Upper lobe of left lung (tissue), 6 donors: ENCODE measurements at places on chromosomes 1 and 21. TPM values are rescaled to one million over a fixed set of nuclear protein-coding genes. Genes with fewer than 3 reads are reported as not detected.
A peak's percentile ranks its signal among the peaks of the same experiment; 100 is the strongest.

- no peak for DNase-seq
These were observed 210.6 kb downstream of the DNM3 start for GRCh38 chr1:172051898-172052297.

DNA sequence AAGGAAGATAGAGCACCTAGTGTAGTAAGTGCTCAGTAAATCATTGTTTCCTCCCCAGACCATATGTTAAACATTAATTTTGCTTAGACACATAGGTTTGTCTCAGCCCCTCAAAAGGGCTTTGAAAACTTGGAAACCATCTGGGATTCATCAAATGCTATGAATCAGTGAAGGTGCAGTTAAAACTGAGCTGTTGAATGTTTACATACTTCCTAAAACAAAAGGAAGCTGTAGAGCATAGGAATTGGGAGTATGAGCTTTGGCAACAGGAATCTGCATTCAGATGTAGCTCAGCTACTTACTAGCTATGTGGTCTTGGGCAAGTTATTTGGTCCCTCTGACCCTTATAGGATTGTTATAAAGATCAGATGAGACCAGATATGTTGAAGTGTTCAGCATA, 18.7 kb upstream of the PODN start:
- DNase-seq, result no peak

GRCh38 chr1:162696286-162696862, 64.1 kb downstream of the DDR2 start:
- peak; percentile 56 for DNase-seq

DNA sequence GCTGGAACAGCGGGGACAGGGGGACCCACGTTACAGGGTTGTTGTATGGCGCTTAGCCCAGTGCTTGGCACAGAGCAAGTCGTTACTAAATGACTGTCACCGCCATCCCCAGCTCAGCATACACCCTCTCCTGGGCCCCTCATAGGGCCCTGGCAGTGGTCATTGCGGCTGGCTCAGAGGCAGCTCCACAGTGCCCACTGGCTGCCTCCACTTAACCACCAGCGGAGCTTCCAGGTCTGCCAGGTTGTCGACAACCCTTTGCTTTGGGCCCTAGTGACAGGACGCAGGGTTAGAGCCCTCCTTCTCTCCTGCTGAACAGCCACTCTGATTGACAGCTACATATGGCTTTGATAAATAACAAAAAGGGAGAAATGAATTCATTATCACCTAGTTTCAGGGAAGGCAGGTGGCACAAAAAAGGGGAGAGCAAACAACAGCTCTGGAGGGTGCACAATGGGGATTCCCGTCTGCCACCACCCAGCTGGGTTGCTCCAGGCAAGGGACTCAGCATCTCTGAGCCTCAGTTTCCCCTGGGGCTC, 4.8 kb downstream of the EFHD2 start:
- no peak for DNase-seq

DNA sequence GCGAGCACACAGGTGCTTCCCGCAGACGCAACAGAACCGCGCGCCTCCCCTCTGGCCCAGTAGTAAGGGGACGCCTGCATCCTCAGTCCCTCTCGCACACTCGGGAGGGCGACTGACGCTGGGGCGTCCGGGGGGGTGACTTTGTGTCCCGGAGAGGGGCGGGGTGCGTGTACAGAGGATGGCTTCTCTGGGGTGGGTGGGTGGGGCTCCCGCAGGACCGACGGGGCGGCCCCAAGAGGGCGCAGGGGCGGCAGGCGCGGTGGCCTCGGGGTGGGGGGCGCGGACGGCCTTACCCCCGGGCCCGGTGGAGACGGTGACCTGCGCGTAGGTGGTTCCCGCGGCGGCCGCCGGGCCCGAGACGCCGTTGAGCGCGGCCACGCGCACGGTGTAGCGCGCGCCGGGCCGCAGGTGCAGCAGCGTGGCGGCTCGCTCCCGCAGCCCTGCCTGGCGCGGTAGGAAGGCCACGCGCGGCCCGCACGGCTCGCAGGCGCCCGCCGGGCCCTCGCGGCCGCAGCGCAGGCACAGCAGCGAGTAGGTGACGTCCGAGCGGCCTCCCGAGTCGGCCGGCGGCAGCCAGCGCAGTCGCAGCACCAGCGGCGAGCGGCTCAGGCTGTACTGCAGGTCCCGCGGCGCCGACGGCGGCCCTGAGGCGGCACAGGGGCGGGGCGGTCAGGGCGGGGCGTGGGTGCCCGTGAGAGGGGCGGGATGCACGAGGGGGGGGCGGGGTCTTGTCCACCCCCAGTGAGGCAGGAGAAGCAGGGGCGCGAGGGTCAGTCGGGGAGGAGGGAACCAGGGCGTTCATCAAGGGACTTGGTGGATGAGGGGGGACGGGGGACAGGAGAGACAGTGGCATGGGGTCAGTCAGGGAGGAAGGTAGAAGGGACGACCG, 12.1 kb downstream of the EPHA10 start:
- no peak for DNase-seq

DNA sequence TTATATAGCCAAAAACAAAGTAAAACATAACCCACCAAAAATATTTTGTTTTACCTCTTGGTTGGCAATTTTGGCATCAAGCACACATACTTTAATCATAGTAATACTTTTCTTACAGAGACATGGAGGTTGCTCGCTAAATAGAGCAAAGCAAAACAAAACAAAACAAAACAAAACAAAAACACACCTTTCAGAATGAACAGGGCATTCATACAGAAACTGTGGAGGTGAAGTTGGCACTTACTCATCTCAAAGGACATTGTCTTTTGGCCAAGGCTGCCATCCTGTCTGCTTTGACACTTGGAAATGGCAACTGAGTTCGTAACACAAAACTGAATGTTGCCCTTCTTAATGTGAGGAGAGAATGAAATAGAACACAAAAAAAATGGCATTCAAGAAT, 773.1 kb downstream of the USP25 start:
- DNase-seq, result no peak

- no peak for DNase-seq
These were observed 20.2 kb downstream of the DESI2 start for GRCh38 chr1:244672946-244673682.

DNA sequence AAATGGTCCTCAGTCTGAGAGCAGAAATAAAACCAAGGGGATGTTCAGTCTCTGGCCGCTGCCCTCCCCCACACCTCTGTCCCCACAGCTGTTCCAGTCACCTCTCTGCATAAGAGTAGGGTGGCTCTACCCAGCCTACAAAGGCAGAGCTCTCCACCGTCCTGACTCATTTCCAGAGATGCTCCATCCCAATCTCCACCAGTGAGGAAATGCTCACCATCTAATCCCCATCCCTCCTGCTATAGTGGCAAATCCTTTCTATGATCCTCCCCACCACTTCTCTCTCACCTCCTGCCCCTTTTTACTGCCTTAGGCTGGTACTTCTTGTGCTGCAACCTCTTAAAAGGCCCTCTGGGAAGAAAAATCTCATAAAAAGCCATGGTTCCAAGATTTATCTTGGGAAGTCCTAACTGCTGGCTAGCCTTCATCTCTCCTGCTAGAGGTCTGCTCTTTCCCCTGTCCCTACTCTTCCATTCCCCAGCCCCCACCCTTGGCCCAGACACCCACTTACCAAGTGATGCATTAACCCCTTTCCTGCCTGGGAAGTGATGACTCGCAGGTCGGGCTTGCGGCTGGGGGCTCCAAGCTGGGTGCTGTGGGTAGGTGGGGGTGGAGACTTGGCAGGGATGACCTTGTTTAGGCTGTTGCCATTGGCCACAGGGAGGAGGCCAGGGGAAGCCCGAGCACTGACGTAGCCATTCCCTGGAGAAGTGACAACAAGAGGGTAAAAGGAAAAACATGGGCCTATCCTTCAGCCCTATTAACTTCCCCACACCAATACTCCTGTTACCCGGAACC, 23.9 kb downstream of the MEF2D start:
- no peak for DNase-seq

DNA sequence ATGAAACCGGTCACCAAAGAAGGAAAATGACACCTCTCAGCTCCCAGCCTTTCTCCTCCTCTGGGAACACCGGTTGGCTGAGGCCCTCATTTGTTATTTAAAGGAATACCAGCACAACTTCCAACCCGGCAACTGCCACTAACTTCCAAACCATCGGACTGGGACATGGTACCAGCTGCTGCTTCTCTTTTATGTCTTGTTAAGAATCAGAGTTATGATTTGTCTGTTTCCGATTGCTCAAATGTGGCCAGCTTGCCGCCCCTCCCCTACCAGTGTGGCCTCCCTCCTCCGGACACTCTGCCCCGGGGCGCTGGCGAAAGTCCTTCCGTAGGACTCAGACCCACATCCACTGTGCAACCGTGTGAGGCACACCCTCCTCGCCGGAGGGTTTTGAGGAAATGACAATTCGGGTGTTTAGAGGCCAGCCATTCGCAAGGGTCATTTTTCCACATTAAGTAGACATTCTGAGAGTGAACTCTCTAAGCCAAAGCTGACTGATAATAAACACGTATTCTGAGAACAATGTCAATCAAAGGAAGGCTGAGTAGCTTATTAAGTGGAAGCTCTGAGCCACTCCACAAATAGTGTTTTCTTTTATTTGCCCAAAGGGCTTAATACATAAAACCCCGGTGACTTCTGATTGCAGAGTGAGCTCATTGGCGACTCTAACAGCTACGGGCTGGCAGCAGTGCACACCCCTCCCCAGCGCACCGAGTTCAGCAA, 5.5 kb downstream of the RIPK4 start:
- peak; percentile 65 for DNase-seq

GRCh38 chr1:178055779-178056471, 38.0 kb upstream of the RASAL2 start:
- DNase-seq, result peak; percentile 44

DNA sequence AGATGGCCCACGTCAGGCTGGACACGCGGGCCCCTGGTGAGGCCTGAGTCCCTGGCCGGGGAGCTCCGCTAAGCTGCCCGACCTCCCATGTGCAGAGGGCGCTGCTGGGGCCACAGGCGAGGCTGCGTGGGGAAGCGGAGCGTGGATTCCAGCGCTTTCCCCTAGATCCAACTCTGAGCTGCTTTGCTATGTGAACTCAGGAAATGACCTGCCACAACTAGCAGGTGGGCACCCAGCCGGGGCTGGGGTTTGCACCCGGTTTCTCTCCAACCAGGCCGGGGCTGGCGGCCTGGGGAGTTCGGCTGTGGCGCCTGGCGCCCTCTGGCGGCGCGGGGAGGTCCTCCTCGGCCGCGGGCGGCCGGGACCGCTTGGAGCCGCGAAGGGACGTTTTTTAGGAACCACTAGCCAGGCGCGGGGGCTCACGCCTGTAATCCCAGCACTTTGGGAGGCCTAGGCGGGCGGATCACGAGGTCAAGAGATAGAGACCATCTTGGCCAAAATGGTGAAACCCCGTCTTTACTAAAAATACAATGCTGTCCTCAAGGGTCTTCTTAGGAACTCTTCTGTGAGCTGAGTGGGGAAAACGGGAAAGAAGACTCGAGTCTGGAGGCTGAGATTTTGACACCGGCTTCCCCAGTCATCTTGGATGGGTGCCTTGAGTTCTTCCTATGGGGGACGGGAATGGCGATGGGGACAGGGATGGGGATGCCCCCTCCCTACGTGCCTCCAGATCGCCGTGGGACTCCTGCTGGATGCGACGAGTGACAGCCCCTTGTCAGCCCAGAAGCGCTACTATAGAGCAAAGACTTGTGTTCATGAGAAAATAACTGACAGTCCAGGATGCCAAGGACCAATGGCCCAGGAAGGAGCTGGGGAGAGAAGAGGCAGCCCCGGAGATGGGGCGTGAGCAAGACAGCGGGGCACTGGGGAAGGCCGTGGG, 12.6 kb downstream of the PYCR2 start:
- peak; percentile 61 for DNase-seq

- no peak for DNase-seq
These were observed 3.7 kb upstream of the ACTRT2 start for GRCh38 chr1:3017440-3018050.

DNA sequence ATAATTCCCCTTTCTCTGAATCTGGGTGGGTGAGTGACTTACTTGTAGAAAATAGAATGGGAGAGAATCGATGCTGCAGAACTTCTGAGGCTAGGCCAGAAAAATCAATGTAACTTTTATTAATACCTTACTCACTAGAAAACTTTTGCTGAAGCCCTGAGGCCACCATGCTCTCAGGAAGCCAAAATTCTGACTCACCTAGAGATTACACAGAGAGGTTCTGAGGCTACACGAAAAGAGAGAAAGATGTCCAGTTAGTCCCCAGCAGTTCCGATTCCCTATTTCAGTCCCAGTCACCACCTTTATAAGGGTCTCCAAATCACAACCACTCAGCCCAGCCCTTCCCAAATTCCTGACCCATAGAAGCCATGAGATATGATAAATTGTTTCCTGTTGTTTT, 135.2 kb downstream of the NTPCR start:
- DNase-seq, result no peak

GRCh38 chr21:37060296-37060695, 12.6 kb downstream of the PIGP start:
- DNase-seq, result peak; percentile 75

DNA sequence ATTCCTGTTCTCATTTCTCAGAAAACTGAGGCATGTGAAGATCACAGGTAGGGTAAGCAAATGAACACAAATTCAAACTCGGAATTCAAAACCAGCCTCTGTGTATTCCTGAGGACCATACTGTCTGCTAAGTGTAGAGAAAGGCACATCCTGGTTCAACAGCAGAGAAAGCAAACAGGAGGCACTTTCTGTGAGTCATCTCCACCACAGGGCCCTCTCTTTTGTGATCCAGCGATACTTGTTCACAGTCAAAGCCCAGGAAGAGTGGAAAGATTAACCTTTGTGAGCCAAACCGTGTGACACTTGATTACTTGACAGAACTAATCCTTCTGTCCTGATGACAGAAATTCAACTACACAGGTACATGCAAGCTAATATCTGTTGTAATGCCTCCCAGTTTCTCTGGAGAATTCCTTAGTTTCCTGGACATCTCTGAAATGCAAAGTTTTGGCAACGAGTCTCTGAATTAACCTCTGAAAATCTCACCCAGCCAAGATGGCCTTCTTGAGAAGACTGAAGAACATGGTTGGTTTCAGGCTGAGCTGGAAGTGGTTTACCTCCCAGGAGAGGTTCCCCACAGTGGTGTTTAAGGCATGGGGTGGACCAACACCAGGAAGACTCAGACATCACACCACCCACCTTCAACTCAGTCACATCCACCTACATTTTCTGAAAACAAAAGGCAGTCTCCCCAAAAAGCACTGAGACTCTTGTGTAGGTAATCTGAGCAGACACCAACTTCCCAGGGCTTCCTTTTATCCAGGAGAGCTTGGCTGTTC, 98.2 kb upstream of the ERG start:
- DNase-seq, result no peak

YTHDF2 gene
- total RNA-seq, result 40.1 TPM

RAB7B gene
- 10.7 TPM for total RNA-seq

EVI5 gene
- total RNA-seq, result 40.5 TPM
